ENCODE measurements at places on chromosomes 4 and X.

DNA sequence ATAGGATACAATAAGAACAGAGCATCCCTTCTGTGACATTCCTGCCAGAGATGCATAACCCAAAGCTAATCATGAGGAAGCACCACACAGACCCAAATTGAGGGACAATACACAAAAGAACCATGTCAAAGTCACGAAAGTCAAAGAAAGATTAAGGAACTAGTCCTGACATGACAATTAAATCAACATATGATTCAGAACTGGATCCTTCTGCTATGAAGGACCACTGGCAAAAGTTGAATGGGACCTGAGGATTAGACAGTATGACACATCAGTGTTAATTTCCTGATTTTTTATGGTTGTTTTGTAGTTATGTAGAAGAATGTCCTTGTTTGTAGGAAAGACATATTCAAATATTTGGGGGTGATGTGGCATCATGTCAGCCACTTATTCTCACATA is 13.9 kb downstream of the ACOT9 start:
- no peak for DNase-seq
- H3K27me3 ChIP-seq = no peaks in the 10 kb centered on the region
- H3K27ac ChIP-seq = no peak overlapping the region
- H3K4me1 ChIP-seq = no peaks in the 10 kb centered on the region
- peaks cover 18% of the 10 kb centered on the region for H3K36me3 ChIP-seq

GRCh38 chr4:122542411-122543236 is 78.2 kb downstream of the IL21 start:
- DNase-seq = no peak
- no peaks in the 10 kb centered on the region for H3K36me3 ChIP-seq
- no peak overlapping the region for H3K4me3 ChIP-seq
- peaks cover 9% of the 10 kb centered on the region for H3K4me1 ChIP-seq
- no peak overlapping the region for H3K27ac ChIP-seq
- no peaks in the 10 kb centered on the region for H3K27me3 ChIP-seq

DNA sequence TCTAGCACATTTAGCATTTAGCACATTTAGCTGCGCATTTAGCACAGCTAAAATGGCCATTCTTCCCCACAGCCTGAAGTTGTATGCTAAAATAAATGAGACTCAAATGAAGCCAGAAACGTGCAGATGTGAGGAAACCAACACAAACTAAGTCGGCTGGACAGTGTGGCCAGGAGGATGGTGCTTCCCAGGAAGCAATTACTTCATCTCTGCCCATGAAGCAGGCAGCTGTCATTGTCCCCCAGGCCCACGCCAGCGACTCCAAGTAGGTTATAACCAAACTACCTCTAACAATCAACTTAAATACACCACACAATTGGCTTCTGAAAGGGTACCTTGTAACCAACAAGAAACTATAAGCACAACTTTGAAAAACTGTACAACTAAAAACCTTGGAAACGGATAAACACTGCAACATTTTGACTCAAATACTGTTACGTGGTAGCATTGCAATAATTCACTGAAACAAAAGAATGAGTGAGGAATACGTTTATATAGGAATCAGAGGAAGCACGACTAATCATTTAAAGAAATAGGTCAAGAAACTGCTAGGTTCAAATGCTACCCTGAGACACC is 39.2 kb downstream of the AFAP1 start:
- H3K4me1 ChIP-seq = peaks cover 7% of the 10 kb centered on the region
- no peaks in the 10 kb centered on the region for H3K27me3 ChIP-seq
- no peaks in the 10 kb centered on the region for H3K36me3 ChIP-seq

- H3K4me1 ChIP-seq = peaks cover 22% of the 10 kb centered on the region
- no peaks in the 10 kb centered on the region for H3K36me3 ChIP-seq
- H3K27ac ChIP-seq = no peak within 1 kb of the TSS
- H3K27me3 ChIP-seq = peaks cover 67% of the 10 kb centered on the region
Measured at GRCh38 chr4:127782275-127783025, at the start of gene HSPA4L. Gene HSPA4L, plus strand, starts transcription at chr4:127782322. Its CDS starts 229 bp downstream, at chr4:127782551.

GRCh38 chr4:30256116-30256832 is 463.9 kb upstream of the PCDH7 start:
- DNase-seq = no peak
- no peak overlapping the region for H3K27ac ChIP-seq
